ENCODE measurements at places on chromosomes 16 and 17.

GRCh38 chr17:77400445-77400870 is 259.7 kb downstream of the SEC14L1 start:
- H3K27ac ChIP-seq, result peak overlapping the region; percentile 97
- no peaks in the 10 kb centered on the region for H3K27me3 ChIP-seq
- peak overlapping the region; percentile 12 for H3K4me3 ChIP-seq
- peaks cover 33% of the 10 kb centered on the region for H3K4me1 ChIP-seq

- H3K27me3 ChIP-seq, result no peaks in the 10 kb centered on the region
- no peak for DNase-seq
- H3K27ac ChIP-seq, result no peak overlapping the region
- H3K36me3 ChIP-seq, result peaks cover 33% of the 10 kb centered on the region
- no peaks in the 10 kb centered on the region for H3K4me1 ChIP-seq
- H3K4me3 ChIP-seq, result no peak overlapping the region
These were observed 51.4 kb downstream of the CCDC57 start for GRCh38 chr17:82161216-82161615.

DNA sequence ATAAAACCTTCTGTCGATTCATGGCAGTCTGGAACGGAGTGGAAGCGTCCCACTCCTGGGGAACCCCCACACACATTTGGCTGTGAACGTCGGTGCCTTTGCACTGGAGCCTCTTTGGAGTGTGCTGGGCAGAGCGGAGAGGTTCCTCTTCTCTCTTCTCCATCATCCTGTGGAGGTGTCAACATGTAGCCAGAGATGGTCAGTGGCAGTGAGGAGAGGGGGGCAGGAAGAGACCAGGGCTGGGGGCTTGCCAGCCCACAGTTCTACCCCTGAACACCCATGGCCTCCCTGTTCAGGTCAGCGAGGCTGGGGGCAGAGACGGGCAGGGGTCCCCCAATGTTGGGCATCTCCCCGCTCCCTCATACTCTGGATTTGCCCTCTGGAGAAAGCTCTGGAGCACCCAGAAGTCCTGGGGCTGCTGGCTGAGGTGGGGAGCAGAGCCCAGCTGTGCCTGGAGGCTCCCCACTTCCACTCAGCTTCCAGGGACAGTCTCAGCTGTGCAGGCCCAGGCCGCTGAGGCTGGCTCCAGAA is 223.7 kb downstream of the SEC14L1 start:
- DNase-seq, result peak; percentile 25
- H3K4me1 ChIP-seq, result peaks cover 29% of the 10 kb centered on the region
- H3K4me3 ChIP-seq, result no peak overlapping the region
- H3K36me3 ChIP-seq, result no peaks in the 10 kb centered on the region

DNA sequence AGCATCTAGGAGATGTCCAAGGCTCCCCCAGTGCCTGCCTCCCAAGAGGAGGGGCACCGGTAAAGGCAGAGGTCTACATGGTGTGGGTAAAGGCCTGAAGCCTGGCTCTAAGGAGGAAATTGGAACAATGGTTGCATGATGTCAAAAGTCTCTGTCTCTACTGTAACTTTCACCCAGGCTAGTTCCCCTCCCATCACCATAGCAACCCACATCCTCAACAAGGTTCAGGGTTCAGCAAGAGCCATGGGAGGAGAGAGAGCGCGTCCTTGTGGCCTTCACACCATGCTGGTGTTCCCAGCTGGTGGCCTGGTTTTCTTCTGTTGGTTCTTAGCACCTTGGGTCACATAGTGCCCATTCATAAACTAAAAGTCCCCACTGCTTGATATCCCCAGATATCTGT is 196.7 kb upstream of the CDH5 start:
- H3K4me3 ChIP-seq, result no peak overlapping the region
- H3K4me1 ChIP-seq, result no peaks in the 10 kb centered on the region
- DNase-seq, result no peak

DNA sequence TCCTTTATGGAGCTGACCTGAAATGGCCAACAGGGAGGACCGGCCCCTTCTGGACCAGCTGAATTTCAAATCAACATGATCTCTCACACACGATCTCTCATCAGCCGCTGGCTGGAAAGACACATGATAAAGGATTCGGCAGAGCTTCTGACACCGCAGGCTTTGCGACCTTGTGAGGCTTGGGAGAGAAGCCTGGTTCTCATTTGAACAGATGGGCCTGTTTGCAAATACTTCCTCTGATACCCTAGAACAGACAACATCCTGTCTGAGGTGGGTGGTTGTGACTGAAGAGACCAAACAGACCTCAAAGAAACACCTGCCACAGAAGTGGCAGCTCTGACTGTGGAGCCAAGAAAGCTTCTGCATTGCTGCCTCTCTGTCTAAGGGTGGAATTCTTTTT is 77.9 kb upstream of the SDK2 start:
- H3K36me3 ChIP-seq, result no peaks in the 10 kb centered on the region
- H3K27ac ChIP-seq, result no peak overlapping the region
- DNase-seq, result no peak
- H3K27me3 ChIP-seq, result no peaks in the 10 kb centered on the region

- DNase-seq, result no peak
- no peaks in the 10 kb centered on the region for H3K27me3 ChIP-seq
- peaks cover under 1% of the 10 kb centered on the region for H3K4me1 ChIP-seq
- H3K27ac ChIP-seq, result no peak overlapping the region
- H3K36me3 ChIP-seq, result no peaks in the 10 kb centered on the region
- H3K4me3 ChIP-seq, result no peak overlapping the region
These were observed 11.6 kb upstream of the DRC7 start for GRCh38 chr16:57682809-57683635.

DNA sequence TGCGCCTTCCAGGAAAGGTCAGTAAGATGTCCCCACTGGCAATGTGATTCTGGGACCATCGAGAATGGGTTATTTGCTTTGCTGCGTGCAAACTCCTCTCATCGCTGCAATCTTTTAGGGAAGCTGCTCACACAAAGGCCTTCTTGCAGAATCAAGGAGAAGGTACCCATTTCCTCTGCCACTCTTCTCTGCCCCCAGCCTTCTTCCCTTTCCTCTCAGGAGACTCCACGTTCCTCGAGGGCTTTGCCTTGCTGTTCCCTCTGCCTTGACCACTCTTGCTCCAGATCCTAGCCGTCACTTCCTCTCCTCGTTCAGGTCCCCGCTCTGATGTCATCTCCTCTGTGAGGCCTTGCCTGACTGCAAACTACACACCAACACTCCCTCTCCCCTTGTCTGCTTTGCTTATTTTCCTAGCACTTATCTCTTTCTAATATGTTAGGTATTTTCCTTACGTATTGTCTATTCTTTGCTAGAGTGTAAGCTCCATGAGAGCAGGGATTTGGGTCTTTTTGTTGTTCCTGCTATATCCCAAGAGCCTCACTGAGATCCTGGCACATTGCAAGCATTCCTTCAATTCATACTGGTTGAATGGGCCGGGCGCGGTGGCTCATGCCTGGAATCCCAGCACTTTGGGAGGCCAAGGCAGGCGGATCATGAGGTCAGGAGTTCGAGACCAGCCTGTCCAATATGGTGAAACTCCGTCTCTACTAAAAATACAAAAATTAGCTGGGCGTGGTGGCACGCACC is 5.3 kb upstream of the CRK start:
- H3K4me1 ChIP-seq, result peaks cover 39% of the 10 kb centered on the region
- no peak for DNase-seq
- H3K4me3 ChIP-seq, result no peak overlapping the region
- H3K27ac ChIP-seq, result peak overlapping the region; percentile 88
- no peaks in the 10 kb centered on the region for H3K27me3 ChIP-seq

DNA sequence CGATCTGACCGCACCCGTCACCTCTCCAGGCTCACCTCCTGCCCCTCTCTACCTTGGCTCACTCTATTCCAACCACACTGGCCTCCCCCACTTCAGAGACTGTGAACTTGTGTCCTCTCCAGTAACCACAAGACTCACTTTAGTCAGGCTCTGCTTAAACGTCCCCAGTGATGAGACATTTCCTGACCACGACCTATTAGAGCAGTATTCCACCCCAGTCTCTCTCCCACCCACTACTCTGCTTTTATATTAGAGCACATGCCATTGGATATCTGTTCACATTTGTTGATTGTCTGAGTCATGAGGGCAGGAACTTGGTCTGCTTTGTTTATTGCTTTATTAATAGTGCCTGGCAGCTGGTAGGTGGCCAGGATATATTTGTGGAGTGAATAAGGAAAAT is 20.1 kb downstream of the COX11 start:
- H3K27ac ChIP-seq, result no peak overlapping the region
- no peak overlapping the region for H3K4me3 ChIP-seq
- H3K36me3 ChIP-seq, result peaks cover 3% of the 10 kb centered on the region
- H3K4me1 ChIP-seq, result no peaks in the 10 kb centered on the region
